ENCODE measurements at places on chromosomes 2 and 18.

DNA sequence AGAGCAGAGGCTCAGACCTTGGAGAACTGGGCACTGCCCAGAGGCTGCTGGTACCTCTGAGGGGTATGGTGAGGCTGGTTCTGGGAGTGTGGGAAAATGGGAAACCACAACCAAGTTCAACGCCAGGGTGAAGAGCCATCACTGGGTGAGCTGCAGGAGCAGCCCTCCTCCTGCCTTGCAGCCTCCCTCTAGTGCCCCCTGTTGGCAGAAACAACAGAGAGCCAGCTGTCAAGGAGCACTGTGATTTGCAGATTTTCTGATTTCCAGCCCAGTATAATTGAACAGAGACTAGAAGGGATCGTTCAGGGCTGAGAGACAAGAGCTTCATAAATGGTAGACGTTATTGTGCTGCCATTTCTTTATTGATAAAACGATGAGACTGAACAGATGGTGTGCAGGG is 50.5 kb downstream of the MAPK4 start:
- no peak for DNase-seq

DNA sequence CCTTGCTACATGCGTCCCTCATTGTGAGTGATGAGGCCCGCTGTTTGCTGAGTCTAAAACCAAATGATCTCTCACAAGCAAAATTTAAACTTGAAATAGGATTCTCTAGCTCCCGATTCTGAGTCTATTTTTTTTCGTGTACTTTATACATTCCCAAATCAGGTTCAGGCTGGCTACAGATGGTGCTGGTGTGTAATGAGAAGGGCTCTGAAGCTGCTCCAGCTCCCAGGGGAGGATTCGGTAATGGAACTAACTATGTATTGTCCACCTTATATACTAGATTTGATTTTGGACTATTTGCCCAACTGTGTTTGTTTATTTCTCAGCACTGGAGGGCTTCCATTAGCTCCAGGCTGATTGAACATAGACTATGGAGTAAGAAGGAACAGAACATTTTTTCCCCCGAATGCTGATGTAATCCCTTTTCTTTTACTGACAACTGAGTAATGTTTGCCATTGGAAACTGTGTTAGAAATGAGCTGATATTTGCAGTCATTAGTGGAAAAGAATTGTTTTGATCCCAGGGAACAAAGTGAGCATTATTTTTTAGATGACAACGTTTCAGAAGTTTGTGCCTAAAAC is 274.0 kb upstream of the FIGN start:
- no peak for DNase-seq

GRCh38 chr2:68734688-68735525 is at the start of gene ARHGAP25:
ARHGAP25 (plus strand) TSS chr2:68734811; CDS start chr2:68735200, 389 bp downstream.
- DNase-seq = no peak

DNA sequence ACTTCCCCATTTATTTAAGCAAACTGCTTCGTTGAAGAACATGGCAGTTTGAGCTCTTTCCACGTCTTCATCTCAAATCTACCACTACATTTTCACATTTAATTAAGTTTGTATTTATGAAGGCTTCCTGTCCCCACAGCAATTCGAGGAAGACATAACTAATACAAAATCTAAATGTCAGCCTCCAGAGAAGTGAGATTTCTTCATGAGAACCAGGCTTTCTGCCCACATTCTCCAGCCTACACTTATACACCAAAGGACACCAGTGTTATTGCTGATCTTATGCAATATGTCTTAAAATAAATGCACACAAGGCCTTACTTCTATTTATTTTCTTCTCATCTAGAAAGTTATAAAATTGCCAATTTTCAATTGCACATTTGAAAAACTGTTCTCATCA is 1209.3 kb upstream of the FAM98A start:
- DNase-seq = no peak

DNA sequence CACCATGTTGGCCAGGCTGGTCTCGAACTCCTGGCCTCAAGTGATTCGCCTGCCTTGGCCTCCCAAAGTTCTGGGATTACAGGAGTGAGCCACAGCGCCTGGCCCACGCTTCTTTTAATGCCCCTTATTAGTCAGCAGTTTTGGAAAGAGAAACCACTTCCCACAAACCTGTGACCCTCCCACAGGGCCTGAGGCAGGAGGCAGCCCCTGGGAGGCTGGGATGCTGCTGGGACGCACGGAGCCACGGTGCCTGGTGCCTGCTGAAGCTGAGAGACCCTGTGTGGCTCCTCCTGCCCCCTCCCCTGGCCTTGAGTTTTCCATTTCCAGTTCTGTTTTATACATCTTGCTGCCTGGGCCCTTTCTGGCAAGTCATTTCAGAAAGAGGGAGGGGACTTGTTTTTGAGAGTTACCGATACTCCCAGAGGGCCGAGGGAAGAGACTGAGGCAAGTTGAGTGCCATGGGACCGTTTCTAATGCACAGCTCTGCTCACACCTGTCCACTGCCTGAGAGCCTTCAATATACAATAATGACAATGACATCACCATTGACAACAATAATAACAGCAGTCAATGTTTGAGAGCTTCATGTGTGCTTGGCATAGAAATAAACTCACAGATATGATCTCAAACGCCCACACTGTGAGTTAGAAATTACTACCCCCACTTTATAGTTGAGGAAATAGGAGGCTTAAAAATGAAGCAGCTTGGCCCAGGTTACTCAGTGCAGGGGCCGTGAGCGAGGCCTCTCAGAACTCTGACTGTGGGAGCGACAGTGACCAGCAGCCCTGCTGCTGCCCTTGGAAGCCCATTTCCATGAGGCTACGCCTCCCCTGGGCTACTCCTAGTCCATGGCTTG is 78.1 kb upstream of the YWHAQ start:
- no peak for DNase-seq

DNA sequence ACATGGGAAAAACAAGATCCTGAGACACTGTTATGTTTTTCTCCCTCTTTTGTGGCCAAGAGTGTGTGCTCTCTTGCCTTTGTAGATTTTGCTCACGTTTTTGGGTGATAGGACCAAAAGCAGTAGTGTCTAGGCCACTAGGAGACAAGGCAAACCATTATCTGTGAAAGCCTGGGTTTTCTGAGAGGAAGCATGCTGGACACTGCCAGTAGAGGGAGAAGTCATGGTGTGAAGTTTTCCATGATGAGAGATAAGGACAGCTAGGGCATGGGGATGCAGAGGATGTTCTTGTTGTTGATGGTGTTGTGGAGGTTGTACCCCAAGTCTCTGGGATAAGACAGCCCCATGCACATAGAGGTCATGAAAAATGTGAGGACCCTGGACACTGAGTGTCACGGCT is 285.3 kb downstream of the SOX11 start:
- no peak for DNase-seq

DNA sequence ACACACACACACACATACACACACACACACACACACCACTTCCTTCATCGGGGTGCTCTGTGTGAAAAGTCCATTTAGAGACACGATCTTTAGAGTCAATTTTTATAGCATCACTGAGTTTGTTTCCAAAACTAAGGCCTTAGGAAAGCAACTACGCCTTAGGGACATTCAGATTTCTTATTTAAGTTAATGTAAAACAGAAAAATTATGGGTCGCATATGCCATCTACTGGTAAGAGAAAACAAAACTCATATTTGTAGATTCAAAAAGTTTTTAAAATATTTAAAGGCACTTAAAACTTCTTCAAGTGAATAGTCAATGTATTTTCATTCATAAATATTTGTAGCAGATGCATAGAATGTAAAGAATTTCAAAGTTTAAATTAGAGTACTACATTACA is 166.2 kb downstream of the ATAD2B start:
- no peak for DNase-seq

GRCh38 chr2:45127321-45127720 is 118.1 kb upstream of the SIX2 start:
- no peak for DNase-seq

DNA sequence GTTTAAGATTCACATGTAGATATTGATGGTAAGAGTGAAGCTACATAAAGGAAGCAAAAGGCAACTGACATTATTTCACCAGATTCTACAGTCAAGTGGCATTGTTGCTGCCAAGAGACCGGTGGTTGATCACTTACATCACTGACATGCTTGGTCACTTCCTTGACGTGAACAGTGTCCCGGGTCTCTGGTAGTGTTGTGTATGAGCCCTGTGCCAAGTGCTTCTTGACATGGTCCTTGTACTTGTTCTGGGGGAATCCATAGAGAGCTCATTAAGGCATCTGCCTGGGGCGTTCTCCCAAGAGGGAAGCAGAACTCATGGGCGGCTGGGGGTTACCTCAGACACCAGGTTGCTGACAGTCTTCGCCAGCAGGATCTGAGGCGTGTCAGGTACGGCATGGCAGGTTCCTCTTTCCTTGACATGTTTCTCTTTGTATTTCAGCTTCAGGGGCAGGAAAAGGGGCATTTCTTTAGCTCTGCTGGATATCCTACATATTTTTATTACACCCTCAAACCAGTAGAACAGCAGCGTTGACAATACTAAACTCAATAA is 116.2 kb downstream of the RIF1 start:
- no peak for DNase-seq

DNA sequence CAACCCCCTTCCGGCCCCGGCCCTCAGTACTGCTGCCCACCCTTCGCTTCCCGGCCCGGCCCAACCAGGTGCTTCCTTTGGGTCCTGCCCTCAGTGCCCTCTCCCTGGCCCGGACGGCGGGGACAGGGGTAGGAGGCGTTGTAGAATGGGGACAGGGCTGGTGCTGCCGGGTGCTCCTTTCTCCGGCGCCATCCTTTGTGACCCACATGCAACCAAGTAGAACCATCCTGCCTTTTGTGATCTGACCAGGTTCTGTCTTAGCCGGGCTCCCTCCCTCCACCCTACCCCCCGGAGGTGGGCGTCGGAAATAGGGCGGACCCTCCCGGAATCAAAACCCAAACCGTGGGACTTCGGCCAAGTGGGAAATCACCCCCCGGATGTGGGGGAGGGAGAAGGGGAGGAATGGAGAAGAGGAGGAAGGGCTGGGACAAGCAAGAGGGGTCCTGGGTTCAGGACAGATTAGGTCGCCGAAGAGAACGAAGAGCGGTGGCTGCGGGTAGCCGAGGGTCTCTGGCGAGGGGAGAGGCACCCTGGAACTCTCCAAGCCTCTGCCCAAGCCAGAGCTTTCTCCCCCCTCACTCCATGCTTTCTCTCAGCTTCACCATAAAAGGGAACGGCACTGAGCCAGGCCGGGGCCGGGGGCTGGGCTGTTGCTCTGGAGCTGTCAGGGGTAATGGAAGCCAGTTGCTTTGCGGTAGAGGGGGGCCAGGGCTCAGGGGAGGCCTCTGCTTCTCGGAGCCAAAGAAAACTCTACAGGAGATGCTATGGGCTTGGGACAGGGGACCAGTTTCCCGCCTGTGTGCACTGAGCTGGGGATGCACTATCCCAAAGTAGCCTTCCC is 756 bp upstream of the OST4 start:
- no peak for DNase-seq

GRCh38 chr2:152483276-152484063 is 148.5 kb downstream of the FMNL2 start:
- DNase-seq = no peak

GRCh38 chr2:207768866-207769596 is 675 bp downstream of the FZD5 start:
- DNase-seq = no peak

- no peak for DNase-seq
Observed at GRCh38 chr2:9560628-9561027, 5.0 kb upstream of the ADAM17 start.

- DNase-seq = no peak
Observed at GRCh38 chr2:41621563-41621962, 426.3 kb upstream of the PKDCC start.

DNA sequence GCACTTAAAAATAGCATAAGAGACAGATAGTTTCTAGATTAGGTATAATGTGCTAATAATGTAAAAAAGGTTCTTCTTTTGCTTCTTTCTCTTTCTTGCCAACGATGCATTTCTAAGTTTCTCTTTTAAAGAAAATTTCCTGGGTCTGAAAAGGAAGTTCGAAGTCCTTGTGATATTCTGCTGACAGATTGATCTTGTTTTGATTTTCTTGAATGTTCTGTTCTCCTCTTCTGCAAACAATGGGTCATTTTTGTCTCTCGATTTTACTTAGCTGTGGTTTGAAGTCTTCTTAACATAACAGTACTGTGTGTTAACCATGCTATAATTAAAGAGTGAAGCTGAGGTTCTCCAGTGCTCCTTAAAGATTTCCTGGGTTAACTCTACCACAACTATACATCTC is 61.1 kb upstream of the ACYP2 start:
- no peak for DNase-seq

DNA sequence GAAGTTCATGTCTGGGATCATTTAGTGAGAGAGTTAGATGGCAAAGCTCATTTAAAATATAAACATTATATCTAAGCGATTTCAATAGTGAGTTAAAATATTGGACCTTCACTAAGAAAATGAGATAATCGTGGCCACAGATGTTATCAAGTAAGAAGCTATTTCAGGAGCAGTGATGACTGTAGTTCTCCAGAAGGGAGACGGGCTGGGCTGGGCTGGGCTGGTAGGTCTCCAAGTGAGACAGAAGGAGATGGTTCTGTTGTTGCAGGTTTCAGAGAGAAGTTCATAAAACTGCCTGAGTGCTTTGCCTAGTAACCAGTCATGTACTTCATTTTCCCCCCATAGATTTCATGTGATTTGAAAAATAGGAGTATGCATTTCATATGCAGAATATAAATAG is 130.1 kb upstream of the DAPL1 start:
- no peak for DNase-seq

DNA sequence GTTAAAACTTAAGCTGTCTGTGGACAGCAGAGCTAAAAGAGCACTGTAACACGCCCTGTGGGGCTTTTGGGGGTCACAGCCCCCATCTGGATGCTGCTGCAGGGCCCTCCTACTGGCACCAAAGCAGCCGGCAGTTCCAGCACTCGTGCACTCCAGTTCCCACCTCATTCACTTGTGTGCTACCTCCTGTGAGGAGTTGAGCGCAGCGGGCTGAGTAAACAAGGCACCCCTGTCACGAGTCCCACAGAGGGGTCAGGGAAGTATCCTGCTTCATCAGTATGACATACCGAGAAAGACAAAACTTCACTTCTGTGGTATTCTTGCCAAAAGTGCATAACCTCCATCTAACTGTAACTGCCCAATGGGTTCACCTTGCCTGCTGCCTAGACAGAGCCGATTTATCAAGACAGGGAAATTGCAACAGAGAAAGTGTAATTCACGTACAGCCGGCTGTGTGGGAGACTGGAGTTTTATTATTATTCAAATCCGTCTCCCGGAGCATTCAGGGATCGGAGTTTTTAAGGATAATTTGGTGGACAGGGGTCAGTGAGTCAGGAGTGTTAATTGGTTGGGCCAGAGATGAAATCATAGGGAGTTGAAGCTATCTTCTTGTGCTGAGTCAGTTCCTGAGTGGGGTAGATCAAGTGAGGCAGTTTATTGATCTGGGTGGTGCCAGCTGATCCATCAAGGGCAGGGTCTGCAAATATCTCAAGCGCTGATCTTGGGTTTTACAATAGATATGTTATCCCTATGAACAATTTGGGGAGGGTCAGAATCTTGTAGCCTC is 41.6 kb downstream of the TMEM17 start:
- no peak for DNase-seq

GRCh38 chr2:71896385-71897136 is 251.1 kb downstream of the CYP26B1 start:
- DNase-seq = no peak

GRCh38 chr2:154507186-154507585 is 191.3 kb upstream of the KCNJ3 start:
- DNase-seq = no peak

Data from thoracic aorta (tissue), 2 donors.